Mammary epithelial cell (primary cell): ENCODE measurements at places on chromosomes 7 and 10.
A peak's percentile ranks its signal among the peaks of the same experiment; 100 is the strongest.

DNA sequence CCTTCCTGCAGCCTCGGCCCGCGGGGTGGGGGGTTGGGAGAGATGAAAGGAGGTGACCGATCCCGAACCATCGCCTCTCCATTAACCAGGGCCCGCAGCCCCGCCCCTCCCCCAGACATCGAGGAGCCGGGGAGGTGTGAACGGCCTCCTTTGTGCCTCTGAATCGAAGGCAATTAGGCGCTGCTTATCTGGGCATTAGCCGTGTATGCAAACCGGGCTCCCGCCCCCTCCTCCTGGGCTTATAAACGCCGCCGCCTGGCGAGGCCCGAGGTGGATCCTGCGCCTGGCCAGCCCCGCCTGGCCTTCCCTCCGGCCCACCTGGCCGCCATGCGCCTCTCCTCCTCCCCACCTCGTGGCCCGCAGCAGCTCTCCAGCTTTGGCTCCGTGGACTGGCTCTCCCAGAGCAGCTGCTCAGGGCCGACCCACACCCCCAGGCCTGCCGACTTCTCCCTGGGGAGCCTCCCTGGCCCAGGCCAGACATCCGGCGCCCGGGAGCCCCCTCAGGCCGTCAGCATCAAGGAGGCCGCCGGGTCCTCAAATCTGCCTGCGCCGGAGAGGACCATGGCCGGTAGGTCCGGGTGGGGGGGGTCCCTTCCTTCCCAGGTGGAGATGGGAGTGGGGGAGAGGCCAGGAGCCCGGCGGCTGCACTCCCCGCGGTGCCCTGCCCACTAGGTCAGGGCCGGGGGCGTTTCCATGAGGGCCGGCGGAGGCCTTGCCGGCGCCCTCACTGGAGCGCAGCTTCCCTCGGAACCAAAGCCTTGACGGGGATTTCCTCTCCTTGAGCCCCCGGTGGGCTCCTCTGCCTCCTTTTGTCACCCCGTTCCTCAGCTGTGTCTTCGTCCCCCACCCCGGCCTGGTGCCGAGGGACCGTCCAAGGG lies at the start of gene VENTX:
VENTX (plus strand) TSS at position 268 of the 878 bp plus-strand sequence; CDS start at position 328, 60 bp downstream.
- DNase-seq, result no peak

- DNase-seq, result no peak
Measured at GRCh38 chr10:87658321-87658795, 1.3 kb upstream of the PAPSS2 start.

DNA sequence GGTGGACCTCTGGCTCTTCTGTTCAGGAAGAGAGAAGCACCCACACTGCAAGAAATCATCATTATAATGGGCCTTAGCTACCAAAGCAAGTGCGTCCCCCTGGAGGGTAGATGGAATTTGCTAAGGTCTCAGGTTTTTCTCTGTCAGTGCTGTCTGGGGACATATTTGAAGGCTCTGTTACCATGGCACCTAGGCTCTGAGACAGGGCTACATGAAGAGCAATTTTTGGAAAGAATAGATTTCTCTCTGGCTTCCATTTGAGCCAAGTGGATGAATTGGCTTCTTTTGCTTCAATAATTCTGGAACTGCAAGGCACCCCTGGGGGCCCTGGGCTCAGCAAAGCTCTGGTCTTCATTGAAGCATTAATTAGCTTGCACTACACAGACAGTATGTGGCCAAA lies 349.1 kb upstream of the GALNT17 start:
- no peak for DNase-seq

DNA sequence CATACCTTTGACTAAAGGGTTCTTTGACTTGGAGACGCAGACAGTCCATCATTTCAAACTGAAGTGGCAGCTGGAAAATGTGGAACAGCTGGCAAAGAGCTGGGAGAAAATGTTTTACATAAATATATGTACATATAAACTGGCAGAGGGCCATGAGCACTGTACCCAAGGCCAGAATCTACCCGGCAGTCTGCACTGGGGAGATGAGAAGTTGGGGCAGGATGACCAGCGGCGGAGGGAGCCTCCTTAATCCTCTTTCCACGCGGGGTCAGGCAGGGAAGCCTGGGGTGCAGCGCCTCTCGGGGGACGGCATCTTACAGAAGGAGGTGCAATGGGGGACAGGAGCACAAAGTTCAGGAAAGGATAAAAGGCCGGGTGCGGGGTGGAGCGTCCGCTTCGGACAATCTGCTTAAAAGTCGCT lies 1.3 kb downstream of the GLI3 start:
- peak; percentile 38 for DNase-seq

DNA sequence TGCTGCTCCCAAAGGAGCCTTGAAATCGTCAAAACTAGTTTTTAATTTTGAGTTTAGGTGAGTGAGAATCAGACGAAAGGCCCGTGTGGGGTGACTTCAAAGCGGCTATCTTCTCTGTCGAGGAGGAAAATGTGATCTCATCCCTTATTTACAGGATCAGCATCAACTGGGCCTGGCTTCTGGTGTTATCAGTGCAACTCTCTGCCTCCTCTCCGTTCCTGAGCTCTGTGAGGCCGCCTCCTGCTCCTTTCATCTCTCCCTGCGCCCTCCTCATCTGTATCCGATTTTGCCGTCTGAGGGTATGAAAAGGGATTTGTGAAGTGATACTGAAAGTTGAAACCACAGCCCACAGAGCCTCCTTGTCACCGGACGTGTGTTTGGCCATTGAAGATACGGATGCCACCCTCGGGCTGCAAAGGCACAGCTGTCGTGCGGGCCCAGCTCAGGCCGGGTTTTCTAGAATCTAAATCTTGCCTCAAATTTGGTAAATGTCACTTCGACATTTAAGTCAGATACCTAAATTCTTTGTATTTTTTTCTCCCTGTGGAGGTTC lies 408.7 kb upstream of the ADARB2 start:
- DNase-seq, result no peak

DNA sequence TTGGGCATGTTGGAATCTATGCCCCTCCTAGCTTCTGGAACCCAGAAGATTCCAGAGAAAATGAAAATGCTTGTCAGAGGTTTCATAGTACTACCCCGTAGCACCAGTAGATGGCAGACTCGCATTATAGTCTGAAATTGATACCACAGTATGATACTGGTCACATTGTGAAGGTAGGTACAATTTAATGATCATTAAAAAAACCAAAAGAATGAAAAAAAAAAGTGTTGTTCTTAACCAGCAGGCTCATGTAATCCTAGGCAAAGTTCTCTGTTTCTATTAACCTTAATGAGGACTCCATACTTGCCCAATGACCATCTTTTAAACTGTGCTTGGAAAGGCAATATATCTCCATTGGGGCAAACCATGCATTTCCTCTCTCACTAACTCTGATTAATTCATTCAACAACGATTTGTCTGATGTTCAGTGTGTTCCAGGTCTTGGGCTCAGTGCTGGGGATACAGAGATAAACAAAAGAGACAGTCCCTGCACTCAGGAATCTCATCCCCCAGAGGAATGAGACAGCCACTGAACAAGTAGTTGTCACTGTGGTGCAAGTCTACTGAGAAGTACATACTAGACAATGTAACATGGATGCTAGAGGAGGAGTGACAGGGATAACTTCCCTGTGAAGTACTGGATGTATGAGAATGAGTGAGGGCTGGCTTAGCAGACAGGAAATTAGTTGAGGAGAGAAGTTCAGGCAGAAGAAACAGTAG lies 223.5 kb upstream of the PHYHIPL start:
- peak; percentile 35 for DNase-seq

DNA sequence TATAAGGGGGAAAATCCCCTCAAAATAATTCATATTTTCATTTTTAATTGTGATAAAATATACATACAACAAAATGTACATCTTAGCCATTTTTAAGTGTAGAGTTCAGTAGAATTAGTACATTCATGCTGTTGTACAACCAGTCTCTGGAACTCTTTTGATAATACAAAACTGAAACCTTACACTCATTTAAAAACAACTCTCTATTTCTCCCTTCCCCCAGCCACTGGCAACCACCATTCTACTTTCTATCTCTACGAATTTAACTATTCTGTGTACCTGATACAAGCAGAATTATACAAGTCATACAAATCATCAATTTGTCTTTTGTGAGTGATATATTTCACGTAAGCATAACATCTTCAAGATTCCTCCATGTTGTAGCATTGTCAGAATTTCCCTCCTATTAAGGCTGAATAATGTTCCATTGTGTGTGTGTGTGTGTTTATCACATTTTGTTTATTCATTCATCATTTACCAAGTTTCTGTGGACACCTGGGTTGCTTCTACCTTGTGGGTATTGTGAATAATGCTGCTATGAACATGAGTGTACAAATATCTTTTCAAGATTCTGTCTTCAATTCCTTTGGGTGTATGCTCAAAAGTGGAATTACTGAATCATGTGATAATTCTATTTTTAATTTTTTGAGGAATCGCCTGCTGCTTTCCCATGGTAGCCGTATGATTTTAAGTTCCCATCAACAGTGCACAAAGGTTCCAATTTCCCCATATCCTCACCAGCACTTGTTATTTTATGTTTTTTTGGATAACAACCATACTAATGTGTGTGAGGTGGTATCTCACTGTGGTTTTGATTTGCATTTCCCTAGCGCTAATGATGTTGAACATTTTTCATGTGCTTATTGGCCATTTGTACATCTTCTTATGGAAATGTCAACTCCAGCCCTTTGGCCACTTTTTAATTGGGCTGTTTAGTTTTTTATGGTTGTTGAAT lies 4.7 kb upstream of the EBLN1 start:
- DNase-seq, result no peak

DNA sequence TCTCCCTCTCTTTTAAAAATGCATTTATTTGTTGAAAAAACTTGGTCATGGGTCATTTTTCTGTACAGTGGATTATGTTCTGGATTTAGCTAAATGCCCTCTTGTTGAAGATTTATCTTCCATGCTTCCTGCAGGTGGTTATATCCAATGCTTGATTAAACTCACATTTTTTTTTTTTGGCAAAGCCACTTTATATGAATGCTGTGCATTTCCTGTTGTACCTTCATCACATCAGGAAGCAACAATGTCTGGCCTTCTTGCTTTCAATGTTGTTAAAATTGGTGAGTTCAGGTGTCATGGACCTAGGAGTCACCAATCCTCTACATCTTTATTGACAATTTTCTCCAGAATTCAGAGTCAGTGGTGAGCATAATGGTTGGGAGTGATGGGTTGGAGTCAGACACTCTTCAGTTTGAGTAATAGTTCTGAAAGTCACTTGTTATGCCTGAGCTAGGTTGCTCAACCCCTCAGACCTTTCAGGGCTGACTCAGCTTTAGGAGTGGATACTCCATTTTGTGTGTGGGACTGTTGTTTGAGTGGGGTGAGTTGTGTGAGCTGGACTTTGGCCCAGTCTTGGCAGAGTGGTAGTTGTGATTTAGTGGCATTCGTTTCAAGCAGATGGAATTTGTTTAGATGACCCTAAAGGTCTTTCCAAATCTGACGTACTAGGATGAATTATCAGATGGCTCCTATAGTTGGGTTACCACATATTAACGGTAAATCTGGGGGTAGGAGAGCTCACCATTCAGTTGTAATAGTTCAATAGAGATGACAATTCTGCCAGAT lies 213.5 kb upstream of the ZNF32 start:
- DNase-seq, result no peak

GRCh38 chr10:114432566-114433093 lies 28.3 kb upstream of the AFAP1L2 start:
- no peak for DNase-seq

DNA sequence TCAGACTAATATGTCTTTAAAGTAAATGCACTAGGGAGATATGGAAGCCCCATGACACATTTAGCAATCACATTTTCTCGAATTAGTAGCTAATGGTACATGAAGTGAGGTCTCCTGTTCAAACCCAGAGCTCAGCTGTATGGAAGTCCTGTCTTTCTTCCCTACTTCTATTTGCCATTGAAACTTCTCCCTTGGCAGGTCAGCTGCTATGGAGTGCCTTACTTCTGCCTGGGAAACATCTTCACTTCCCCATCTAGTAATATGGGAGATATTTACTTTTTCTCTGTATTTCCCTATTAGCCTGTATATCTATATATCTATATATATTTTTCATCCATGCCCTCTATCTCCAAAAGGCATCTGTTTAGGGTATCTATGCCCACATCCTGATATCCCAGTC lies 225.3 kb upstream of the INHBA start:
- no peak for DNase-seq

GRCh38 chr7:134552105-134552504 lies 3.2 kb downstream of the AKR1B15 start:
- no peak for DNase-seq

DNA sequence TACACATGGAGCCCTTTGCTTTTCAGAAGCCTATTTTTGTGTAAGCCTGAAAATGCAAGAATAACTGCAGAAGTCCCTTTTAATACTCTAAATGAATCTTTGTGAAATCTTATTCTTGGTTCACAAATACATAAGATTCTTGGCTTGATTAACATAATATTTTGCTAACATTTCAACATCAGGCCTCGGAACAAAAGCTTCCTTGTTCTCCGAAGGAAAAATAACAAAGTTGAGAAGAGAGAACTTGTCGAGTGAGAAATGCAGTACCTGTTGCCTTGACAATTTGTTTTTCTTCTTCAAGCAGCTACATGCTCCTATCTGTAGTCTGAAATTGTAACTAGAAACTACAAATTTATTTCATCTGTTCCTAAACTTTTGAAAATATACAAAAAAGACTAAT lies 8.5 kb downstream of the NT5C2 start:
- peak; percentile 86 for DNase-seq

DNA sequence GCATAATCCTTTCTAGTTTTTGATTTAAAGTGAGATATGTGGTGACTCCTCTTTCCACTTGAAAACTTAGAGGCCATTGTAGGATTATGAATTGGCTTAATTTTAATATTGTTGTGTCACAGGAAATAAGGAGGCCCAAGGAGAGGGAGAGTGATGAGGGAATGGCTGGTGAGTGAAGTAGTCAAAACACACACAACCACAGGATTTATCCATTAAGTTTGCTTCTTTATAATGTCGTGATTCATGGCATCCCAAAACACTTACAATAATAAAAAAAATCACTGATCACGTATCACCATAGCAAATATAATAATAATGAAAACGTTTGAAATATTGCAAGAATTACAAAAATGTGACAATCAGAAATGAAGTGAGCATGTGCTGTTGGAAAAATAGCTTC lies 1215.5 kb upstream of the LRRTM3 start:
- no peak for DNase-seq

GRCh38 chr10:109924967-109925620 lies 1.8 kb upstream of the XPNPEP1 start:
- DNase-seq, result no peak

- no peak for DNase-seq
Measured at GRCh38 chr7:90267263-90267858, 22.4 kb downstream of the CFAP69 start.

- no peak for DNase-seq
Measured at GRCh38 chr10:121516093-121516865, 82.0 kb downstream of the FGFR2 start.

DNA sequence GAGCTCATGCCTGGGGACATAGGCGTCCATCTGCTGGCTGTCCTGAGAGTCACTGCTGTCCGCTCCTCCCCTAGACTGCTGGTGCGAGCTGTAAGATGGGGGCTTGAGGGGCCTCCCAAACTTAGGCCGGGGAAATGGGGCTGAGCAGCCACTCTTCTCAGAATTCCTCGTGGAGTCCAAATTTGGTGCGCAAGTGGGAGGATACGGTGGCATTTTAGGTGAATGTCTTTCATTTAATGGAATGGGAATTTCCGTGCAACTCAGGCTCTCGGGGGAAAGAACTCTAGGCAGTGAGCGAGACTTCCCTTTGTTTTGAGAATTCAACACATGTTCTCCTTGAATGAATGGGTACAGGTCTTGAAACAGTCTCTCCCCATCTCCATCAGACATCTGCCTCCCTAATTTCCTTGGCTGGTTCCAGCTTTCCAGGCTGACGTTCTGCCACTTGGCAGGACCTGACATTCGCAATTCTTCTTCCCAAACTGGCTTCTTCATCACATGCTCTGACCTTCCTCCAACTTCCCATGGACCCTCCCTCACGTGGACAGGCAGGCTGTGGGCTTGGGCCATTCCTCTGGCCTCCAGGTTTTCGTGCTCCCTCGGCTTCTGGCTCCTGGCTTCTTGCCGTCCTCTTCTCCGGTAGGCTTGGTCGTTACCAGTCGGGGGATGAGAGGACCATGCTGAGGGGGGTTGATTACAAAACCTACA lies 30.1 kb downstream of the JCAD start:
- DNase-seq, result no peak
